ENCODE measurements at places on chromosomes 2 and 18.

- no peak for DNase-seq
Observed at GRCh38 chr2:53317861-53318260, 449.7 kb upstream of the CHAC2 start.

GRCh38 chr2:238848691-238848975, 748 bp downstream of the TWIST2 start:
- no peak for DNase-seq

- no peak for DNase-seq
Observed at GRCh38 chr18:56721031-56721430, 69.9 kb downstream of the WDR7 start.

DNA sequence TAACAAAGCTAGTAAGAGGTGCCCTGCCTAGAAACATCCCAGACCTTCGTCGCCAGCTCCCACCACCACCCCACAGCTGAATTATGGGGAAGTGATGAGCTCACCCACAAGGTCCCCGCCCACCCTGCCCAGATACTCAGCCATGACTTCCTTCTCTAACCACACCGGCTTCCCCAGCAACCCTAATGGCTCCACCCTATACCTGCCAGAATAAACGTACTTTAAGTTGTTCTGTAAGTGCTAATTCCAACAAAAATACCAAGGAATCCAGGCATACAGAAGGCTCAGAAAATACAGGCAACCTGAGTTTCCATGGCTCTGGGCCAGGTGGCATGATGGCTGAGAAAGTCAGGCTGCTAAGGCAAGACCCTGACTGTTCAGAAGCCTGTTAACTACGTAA, 39.1 kb downstream of the TMEM163 start:
- no peak for DNase-seq

GRCh38 chr2:18918280-18918679, 328.9 kb upstream of the NT5C1B start:
- DNase-seq, result no peak

- DNase-seq, result no peak
Observed at GRCh38 chr2:56448403-56449001, 264.7 kb downstream of the CCDC85A start.

DNA sequence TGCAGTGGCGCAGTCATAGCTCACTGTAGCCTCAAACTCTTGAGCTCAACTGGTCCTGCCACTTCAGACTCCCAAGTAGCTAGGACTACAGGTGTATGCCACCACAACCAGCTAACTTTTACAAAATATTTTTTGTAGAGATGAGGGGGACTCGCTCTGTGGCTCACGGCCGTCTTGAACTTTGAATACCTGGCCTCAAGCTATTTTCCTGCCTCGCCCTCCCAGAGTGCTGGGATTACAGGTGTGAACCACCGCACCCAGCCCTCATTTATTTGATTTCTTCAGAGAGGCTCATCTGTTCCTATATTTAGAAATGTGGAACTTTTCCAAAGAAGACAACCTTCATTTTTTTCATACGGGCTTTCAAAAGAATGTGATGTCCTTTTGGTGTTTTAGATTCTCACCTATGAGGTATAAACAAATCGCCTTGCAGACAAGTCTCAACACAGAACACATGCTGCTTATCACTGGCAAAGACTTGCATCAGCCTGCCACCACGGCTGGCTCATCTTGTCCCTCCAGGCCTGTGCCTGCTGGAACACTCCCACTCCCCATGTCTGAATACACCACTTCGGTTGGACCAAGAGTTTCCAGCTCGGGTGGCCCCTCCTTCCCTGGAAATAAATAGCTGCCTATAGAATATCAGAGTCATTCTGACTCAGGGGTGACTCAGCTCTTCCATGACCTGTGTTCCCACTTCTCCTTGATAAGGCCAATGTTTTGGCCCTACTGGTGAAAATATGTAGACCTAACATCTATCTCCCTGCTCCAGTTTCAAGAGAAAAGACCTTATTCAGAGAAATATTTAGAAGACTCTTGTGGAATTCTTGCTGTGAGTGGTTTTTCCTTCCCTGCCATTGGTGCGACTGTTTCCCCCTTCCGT, 202.6 kb downstream of the TGIF1 start:
- DNase-seq, result no peak

GRCh38 chr2:71348302-71348701, 16.7 kb downstream of the ZNF638 start:
- no peak for DNase-seq

Data from T-helper 2 cell (primary cell).